ENCODE measurements at places on chromosomes 13 and 19. TPM values are rescaled to one million over a fixed set of nuclear protein-coding genes. Genes with fewer than 3 reads are reported as not detected.
A peak's percentile ranks its signal among the peaks of the same experiment; 100 is the strongest.

DNA sequence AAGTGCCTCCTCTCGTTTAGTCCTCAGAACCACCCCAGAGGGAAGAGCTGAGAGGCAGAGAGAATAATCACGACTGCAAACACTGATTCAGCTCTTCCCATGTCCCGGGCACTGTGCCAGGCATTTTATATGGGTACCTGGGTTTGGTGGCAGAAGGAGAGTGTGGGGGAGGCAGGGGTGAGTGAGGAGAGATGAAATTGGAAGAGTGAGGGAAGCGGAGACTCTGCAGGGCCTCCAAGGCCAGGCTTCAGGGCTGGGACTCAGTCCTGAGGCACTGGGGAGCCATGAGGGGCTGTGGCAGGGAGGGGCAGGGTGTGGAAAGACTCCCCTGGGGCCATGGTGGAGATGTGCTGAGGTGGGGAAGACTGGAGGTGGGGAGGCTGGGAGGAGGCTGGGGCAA, 8.7 kb downstream of the SYNGR4 start:
- H3K4me1 ChIP-seq: peaks cover 10% of the 10 kb centered on the region
- no peaks in the 10 kb centered on the region for H3K36me3 ChIP-seq
- peak overlapping the region; percentile 20 for H3K27ac ChIP-seq
- H3K27me3 ChIP-seq: no peaks in the 10 kb centered on the region
- no peak for DNase-seq
- no peak overlapping the region for H3K4me3 ChIP-seq

GRCh38 chr13:111051041-111051725, 63.9 kb upstream of the ARHGEF7 start:
- no peaks in the 10 kb centered on the region for H3K36me3 ChIP-seq
- DNase-seq: no peak
- no peaks in the 10 kb centered on the region for H3K27me3 ChIP-seq
- H3K27ac ChIP-seq: no peak overlapping the region
- no peak overlapping the region for H3K4me3 ChIP-seq

- H3K36me3 ChIP-seq: no peaks in the 10 kb centered on the region
- peaks cover 23% of the 10 kb centered on the region for H3K4me1 ChIP-seq
- DNase-seq: no peak
- no peaks in the 10 kb centered on the region for H3K27me3 ChIP-seq
Observed at GRCh38 chr13:46586751-46587514, 34.0 kb downstream of the LRCH1 start.

DNA sequence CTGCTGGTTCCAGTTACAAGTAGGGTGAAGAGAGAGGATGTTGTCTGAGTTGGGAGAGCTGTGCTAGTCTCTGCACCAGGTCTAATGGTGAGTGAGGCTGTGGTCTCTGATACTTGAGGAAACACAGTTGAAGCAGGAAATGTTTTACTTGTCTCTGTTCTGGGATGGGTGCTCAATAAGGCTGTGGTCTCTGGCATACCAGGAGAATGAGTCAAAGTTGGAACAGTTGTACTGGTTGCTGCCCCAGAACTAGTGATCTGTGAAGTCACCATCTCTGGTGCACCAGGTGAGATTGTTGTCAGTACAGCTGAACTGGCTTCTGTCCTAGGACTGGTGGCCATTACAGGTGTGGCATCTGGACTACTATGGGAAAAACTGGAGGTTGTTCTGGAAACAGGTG, 74.7 kb downstream of the MUC16 start:
- no peaks in the 10 kb centered on the region for H3K27me3 ChIP-seq
- DNase-seq: no peak
- no peaks in the 10 kb centered on the region for H3K4me1 ChIP-seq
- H3K36me3 ChIP-seq: no peaks in the 10 kb centered on the region

SULT2B1 gene
- total RNA-seq: not detected

RNF17 gene
- total RNA-seq: not detected

DNA sequence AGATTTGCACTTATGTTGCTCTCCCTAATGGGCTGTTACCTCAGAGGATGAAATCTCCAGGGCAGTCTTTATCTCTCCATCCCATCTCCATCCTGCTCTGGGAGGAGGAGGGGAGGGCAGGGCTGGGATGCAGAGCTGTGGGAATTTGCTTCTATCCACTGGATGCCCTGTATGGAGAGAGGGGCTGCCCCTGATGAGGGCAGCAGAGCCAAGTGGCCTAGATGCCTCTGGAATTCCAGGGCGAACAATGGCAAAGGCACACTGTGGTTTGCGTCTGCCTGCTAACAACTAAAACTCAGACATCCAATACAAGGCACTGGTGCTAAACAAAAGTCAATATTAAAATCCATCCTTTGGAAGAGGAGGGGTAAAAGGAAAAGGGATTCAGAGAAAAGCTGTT, 165.1 kb downstream of the COG6 start:
- DNase-seq: no peak
- H3K27me3 ChIP-seq: no peaks in the 10 kb centered on the region
- H3K27ac ChIP-seq: no peak overlapping the region

HAUS8 gene
- total RNA-seq: 2.8 TPM

DNA sequence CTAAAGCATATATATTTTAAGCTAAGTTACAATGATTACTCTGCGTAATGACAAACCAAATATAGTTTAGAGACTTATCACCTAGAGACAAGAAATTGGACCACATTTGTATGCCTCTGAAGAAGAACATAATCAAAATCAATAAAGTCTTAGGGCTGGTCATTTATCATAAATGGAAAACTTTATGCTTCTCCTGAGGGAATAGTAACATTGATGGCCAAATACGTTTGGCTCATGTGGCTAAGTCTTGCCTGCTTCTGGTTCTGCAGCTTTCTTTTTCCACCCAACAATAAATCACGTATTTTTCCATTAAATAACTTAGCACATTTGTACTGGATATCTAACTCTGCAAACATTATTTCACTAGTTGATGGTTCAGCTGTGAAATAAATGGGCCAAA, 458.4 kb downstream of the SLITRK1 start:
- no peak overlapping the region for H3K27ac ChIP-seq
- H3K4me1 ChIP-seq: no peaks in the 10 kb centered on the region
- DNase-seq: no peak
- no peaks in the 10 kb centered on the region for H3K36me3 ChIP-seq

NFIC gene
- total RNA-seq: 7.1 TPM

- no peak overlapping the region for H3K4me3 ChIP-seq
- DNase-seq: no peak
- H3K4me1 ChIP-seq: no peaks in the 10 kb centered on the region
- no peaks in the 10 kb centered on the region for H3K36me3 ChIP-seq
Observed at GRCh38 chr13:86601351-86601750, 802.1 kb upstream of the SLITRK6 start.

GRCh38 chr13:98752467-98753290, at the start of gene SLC15A1:
Gene SLC15A1, minus strand, starts transcription at chr13:98752672. Its CDS starts 74 bp downstream, at chr13:98752598.
- peak; percentile 63 for DNase-seq
- no peaks in the 10 kb centered on the region for H3K36me3 ChIP-seq
- H3K4me1 ChIP-seq: peaks cover 15% of the 10 kb centered on the region
- peak within 1 kb of the TSS; percentile 52 for H3K4me3 ChIP-seq
- peaks cover 20% of the 10 kb centered on the region for H3K27me3 ChIP-seq
- peak within 1 kb of the TSS; percentile 44 for H3K27ac ChIP-seq
